ENCODE measurements at places on chromosomes 4 and X.

GRCh38 chr4:119526786-119527550, 101.6 kb downstream of the PDE5A start:
- no peak for DNase-seq

DNA sequence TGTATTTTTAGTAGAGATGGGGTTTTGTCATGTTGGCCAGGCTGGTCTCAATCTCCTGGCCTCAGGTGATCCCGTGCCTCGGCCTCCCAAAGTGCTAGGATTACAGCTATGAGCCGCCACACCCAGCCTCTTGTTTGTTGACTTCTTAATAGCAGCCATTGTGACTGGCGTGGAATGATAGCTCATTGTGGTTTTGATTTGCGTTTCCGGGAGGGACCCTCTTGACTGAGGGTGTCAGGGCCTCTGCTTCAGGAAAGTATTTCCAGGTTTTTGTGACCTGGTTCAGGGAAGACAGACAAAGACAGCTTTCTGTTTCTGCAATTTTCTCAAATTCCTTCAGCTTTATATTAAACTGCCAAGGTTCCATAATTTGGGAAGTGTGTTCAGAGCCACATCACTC, 15.1 kb downstream of the CSF2RA start:
- DNase-seq, result no peak

- DNase-seq, result no peak
Observed at GRCh38 chr4:173547889-173548288, 17.9 kb upstream of the HAND2 start.

GRCh38 chr4:54228056-54228527, 1.0 kb upstream of the PDGFRA start:
- DNase-seq, result peak; percentile 10

DNA sequence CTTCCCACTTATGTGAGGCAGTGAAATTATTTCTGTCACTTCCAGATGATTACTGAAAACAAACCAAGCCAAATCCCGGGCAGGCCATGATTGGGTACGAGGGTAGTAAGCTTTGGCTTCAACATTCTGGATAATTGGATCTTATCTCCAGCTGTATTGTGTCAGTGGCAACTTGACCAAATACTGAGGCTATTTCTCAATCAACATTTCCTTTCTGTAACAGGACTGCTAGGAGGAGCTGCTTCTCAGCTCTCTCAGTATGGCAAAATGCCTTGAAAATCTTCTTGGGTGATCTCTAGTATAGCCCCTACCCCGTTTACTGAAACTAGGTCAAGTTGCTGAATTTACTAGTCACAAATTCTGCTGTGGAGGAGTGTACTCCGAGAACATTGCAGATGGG, 169.3 kb upstream of the FRMPD4 start:
- no peak for DNase-seq

DNA sequence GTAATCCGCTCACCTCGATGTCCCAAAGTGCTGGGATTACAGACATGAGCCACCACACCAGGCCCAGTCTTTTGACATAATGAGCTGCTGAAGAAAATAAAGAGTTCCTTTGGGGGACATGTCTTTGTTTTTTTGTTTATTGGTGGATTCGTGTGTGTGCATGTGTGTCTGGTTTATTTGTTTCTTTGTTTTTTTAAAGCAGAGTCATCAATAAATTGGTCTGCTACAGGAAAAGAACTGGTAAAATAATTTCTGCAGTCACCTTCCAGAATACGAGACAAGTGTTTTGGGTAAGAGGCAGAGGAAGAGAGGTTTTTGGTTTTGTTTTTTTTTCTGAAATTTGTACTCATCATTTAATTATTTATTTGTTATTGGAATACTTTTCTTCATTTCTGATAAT, 51.5 kb upstream of the PPP3CA start:
- no peak for DNase-seq

GRCh38 chrX:72245461-72246089, 6.7 kb upstream of the ERCC6L start:
- peak; percentile 23 for DNase-seq

- DNase-seq, result no peak
Observed at GRCh38 chr4:53039741-53040458, 177.8 kb downstream of the RASL11B start.

GRCh38 chr4:112361181-112361791, 64.1 kb downstream of the ALPK1 start:
- no peak for DNase-seq

DNA sequence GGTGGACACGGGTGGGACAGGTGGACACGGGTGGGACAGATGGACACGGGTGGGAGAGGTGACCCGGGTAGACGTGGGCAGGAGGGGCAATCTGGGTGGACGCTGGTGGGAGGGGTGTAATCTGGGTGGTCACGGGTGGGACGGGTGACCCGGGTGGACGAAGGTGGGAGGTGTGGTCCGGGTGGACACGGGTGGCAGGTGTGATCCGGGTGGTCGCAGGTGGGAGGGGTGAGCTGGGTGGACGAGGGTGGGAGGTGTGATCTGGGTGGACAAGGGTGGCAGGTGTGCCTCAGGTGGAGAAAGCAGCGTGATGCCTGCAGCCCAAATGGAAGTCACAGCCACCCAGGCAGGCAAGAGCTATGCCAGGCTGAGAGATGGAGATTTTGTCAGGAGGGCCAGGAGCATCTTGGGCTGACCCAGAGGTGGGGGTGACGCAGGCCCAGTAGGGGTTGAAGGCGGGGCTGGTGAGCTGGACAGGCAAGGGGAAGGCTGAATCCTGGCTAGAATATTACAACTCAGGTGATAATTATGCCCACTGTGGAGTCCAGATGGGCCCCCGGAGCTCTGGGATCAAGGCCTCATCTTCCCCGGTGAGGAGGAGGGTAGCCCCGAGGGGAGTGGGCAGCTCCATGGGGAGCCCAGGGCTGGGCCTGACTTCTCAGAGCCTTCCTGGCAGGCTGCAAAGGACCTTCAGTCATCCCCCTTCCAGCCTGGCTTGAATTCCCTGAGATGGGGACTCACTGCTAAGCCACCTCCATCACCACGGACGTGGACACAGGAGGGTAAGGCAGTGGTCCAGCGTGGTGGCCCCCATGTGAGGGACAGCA, 100.0 kb downstream of the ADRA2C start:
- no peak for DNase-seq

GRCh38 chr4:6020613-6021012, 2.4 kb upstream of the C4orf50 start:
- no peak for DNase-seq

DNA sequence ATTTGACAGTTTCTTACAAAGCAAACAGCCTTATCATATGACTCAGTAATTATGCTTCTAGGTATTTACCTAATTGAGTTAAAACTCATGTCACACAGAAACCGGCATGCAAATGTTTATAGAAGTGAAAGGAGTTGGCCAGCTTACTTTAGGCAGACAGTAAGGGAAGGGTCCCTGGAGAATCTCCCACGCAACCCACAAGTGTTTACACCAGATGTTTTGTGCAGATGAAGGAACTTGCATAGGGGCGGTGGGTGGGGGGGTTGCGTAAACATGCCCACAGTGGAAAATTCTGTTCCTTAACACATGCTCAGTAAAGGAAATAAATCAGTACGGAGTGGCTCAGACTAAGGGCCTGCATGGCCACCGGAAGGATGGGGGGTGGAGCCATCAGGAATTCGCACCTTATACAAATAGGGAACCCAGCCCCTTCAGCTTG, 330.5 kb upstream of the AADAT start:
- no peak for DNase-seq

DNA sequence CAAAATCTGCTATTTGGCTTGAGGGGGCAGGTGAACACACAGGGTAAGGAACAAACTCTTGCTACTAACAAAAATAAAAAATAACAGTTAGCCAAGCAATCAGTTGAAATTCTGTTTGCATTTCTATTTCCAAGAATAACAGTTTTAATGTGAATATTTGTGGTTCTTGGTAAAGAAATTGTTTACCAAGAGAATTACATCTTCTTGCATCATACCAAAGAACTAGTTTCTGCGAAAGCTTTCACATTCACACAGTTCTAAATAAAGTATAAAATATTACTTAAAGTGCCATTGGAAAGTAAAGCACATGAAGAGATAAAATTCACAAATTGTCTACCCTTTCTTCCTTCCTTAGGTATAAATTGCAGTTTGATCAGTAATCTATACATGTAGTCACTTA, 54.4 kb downstream of the KLHL4 start:
- no peak for DNase-seq

- no peak for DNase-seq
Observed at GRCh38 chrX:14915596-14915995, 42.4 kb downstream of the MOSPD2 start.

DNA sequence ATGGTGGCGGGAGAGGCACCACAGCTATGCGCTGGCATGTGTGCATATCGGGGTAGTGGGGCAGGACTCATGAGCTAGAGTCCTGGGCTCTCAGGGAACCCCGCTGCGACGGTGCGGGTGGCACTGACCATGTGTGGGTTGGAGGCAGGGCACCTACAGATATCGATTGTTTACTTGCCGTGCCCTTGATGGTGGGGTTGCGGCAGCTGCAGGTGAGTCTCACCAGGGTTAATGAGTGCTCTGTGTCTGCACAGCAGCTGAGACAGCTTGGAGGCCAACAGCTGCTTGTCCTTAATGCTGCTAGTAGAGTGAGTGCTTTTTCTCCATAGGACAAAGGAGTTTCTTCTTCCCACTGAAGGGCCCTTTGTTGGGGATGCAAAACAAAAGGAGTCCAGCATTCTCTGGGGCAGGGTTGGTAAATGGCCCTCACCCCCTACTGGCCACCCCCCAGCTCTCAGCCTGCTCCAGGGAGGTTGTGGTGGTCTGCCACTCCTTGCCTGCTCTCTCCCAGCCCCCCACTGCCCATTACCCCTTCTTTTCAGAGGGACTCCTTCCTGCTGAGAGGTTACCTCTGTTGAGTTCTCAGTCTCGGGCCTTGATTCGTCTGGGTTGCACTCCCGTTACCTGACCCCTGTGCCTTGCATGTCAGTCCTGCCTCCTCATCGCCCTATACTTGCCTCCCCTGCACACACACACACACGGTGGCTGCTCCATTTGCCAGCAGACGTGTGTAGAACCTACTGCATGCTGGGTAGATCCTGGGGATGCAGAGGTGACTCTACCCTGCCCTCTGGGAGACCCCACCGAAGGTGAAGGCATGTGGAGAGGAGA, 52.8 kb downstream of the TBC1D14 start:
- DNase-seq, result peak; percentile 66

- DNase-seq, result no peak
Observed at GRCh38 chr4:99960648-99961047, 10.6 kb upstream of the H2AZ1 start.

GRCh38 chr4:89482926-89483595, 175.5 kb upstream of the GPRIN3 start:
- no peak for DNase-seq

DNA sequence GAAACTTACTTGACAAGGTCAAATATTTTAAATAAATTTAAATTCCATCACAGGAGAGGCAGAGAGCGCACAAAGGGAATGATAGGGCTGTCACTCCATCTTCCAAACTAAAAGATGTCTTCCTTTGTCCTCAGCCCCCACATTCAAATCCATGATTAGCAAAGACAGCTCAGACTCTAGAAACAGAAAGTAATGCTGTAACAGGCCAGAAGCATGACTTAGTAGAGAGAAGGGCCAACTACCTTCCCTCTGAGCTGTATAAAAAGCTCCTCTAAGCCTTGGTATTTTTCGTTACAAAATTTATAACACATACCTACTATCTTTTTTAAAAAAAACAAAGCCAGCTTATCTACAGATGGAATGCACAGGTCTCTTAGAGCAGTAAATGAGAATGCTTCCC, 207.4 kb downstream of the MAPK10 start:
- no peak for DNase-seq

- DNase-seq, result no peak
Observed at GRCh38 chr4:69896530-69897116, 34.2 kb upstream of the CSN1S1 start.

- DNase-seq, result no peak
Observed at GRCh38 chr4:81120055-81120454, 89.5 kb downstream of the BMP3 start.

DNA sequence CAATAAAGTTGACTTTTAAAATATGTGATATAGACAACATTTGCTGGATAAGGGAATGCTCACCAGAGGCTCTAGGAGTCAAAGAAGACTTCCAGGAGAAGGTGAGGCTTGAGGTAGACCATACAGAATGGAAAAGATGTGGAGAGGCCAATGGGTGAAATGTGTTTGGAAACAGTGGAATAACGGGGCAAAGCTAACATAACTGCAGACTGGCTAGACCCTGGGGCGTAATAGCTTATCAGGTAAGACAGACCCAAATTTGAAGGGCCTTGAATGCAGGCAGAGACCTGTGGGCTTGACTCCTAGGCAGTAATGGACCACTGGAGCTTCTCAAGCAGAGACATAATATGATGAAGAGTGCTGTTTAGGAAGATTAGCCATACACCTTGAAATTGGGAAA, 25.4 kb downstream of the GPC3 start:
- DNase-seq, result no peak

DNA sequence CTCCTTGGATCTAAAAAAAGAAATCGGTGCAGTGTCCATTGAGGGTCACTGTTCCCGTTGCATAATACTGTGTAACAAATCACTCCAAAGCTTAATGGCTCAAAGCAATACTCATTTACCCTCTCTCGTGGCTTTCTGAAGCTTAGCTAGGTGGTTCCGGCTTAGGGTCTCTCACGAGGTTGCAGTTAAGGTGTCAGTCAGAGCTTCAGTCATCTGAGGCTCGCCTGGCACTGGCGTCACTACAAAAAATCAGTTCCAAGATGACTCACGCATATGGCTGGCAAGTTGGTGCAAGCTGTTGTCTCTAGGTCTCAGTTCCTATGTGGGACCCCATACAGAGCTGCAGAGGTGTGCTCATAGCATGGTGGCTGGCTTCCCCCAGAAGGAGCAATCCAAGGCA, 91.0 kb downstream of the BEND2 start:
- DNase-seq, result no peak

GRCh38 chrX:43165343-43165920, 387.5 kb upstream of the PPP1R2C start:
- no peak for DNase-seq

DNA sequence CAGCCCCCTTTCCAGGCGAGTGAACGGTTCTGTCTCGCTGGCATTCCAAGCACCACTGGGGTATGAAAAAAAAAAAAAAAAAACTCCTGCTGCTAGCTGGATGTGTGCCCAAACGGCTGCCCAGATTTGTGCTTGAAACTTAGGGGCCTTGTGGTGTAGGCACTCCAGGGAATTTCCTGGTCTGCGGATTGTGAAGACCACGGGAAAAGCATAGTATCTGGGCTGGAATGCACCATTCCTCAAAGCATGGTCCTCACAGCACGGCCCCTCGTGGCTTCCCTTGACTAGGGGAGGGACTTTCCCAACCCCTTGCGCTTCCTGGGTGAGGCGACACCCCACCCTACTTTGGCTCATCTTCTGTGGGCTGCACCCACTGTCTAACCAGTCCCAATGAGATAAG, 516.8 kb upstream of the FAM241A start:
- no peak for DNase-seq

DNA sequence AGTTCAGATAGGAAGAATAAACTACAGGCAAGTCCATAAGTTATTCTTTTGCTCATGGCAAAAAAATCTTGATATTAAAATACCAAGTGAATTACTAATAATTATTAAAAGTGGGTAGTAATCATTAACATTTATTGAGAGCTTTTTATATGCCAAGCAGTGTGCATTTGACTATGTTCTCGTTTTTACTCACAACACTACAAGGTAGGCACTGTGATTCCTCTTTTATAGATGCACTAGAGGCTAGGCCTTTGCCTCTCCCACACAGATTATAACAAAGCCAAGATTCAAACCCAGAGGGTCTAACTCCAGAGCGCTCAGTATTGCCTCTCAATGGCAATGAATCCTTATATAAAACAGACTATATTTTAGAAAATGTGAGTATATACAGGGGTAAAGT, 254.2 kb downstream of the NAF1 start:
- DNase-seq, result no peak

All from NCI-H187 (cell line).